ENCODE measurements at places on chromosomes 12 and 14.

- no peak for DNase-seq
Observed at GRCh38 chr12:107344035-107344808, 250.9 kb upstream of the CRY1 start.

- no peak for DNase-seq
Observed at GRCh38 chr12:117774941-117775775, 193.6 kb downstream of the KSR2 start.

DNA sequence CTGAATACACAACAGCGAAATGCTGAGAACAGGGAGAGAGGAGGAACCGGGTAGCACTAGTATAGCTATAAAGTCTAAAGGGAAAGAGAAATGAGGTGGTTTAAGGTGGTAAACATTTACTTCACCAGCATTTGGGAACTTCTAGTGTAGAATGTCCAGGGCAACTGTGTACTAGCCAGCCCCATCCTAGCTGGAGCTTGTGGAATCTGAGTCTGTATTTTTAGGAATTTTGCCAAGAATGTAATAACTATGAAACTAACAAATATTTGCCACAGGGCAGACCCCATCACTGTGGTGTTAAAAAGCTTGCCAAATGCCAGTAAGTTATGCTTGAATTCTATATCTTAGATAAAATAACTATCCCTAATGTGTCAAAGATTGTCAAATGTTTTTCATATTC, 398.9 kb upstream of the MIS18BP1 start:
- DNase-seq, result no peak

- DNase-seq, result peak; percentile 83
Observed at GRCh38 chr12:111775205-111776193, 8.8 kb downstream of the ALDH2 start.

DNA sequence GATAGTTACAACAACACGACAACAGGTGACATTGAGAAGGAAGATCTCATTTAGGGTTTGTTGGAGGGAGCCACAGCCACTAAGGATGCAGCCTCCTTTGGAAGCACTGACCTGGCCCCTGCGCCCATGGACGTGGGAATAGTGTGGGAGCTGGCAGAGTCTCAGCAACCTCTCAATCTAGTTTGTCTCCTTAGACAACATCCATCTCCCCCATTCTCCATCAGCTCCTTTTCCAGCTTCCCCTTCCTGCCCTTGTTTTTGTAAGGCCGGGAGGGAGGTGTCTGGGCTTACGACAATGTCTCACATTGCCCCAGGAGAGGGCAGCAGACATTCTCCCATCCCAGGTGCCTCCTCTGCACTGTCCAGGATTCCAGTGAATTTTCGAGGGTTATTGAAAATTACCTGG, 170.2 kb upstream of the PZP start:
- DNase-seq, result no peak

DNA sequence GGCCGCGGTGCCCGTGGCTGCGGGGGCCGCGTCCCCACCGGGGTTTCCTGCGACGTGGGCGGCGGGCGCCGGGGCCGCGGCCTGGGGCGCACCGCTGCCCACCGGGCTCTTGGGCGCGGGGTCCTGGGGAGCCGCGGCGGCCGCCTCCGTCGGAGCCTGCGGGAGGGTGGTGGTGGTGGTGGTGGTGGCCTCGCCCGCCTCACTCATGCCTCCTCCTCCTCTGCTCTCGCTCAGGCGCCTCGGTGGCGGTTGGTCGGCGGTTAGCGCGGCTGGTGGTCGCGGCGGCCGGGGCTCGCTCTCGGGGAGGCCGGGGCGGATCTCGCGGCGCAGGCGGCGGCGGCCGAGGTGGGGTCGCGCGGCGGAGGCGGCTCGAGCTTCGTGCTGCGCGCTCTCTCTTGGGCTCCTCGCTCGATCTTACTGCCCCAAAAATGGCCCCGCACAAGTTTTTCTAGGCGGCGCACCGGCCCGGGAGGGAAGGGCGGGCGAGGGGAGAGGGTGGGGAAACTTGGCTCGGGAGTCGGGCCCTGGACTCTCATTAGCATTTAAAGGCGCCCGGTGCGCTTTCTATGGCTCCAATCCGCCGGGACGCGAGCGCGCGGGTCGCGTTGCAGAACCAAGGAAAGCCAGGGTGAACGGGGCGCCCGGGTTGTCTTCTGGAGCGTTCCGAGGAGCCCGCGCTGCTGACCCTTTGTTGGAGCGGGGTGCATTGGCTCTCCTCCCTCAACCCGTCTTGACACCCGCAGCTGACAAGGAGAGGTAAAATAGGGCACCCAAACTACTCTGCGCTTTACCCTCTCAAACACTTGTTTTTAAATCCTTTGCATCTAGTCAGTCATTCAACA, at the start of gene YBX3:
YBX3 (minus strand) TSS at position 419 of the 842 bp plus-strand sequence; CDS start at position 207, 212 bp downstream.
- DNase-seq, result peak; percentile 89

- DNase-seq, result no peak
Observed at GRCh38 chr14:95884377-95884776, 7.7 kb downstream of the TUNAR start.

DNA sequence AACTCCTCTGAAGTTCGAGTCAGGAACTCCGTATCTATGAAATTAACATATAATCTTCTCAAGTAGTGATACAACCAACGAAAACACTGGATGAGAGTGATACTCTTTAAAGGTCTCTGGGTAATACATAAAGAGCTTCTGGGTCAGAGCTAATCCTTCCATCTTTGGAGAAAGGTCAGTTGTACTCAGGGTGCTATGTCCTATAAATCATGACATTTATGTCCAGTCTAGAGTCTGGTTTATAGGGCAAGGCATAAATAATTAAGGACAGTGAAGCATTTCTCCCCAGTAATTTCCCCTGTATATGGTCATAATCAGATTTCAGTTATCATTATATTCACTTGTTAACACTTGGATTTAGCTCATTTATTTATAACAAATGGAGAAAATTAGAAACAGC, 90.6 kb downstream of the ACSS3 start:
- no peak for DNase-seq

DNA sequence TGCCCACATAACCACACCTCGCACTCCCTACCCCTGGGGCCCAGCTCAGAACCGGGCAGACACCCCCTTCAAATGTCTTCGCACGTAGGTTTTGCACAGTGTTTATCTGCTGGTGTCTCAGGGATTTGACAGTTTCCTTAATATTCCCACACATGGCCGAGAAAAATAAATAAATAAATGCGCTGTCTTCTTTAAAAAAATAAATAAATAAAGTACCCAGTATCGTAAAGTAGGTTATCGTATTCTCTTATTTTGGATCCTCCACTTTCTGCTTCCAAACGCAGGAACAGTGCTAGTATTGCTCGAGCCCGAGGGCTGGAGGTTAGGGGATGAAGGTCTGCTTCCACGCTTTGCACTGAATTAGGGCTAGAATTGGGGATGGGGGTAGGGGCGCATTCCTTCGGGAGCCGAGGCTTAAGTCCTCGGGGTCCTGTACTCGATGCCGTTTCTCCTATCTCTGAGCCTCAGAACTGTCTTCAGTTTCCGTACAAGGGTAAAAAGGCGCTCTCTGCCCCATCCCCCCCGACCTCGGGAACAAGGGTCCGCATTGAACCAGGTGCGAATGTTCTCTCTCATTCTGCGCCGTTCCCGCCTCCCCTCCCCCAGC, 710 bp upstream of the FOS start:
- no peak for DNase-seq

DNA sequence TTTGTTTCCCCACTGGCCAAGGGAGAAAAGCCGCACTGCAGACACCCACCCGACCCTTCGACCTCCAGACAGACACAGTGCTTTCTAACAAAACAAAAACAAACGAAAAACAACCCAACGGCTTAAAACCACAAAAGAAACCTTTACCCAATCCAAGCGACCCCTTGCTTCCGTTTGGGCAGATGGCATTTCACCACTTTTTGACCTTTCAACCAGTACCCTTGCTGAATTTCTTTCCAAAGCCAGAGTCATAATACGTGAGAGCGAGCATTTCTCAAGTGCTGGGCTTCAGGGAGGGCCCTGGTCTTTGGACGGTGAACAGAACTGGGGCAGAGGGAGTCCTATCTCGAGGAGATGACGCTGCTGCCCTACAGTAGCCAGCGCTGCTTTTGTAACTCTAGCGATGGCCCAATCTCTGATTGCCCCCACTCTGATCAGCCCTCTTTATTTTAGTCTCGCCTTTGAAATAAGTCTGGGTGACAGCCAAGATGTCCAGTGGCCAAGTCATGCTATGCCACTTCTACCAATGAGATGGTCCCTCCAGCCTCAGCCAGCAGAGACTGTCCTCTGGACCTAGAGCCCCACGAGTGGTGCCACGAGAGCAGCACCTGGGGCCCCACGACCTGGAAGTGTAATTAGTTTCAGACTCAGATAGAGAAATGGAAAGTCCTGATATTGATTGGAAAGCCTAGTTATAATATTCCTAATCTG, 21.9 kb upstream of the ADIPOR2 start:
- DNase-seq, result no peak

DNA sequence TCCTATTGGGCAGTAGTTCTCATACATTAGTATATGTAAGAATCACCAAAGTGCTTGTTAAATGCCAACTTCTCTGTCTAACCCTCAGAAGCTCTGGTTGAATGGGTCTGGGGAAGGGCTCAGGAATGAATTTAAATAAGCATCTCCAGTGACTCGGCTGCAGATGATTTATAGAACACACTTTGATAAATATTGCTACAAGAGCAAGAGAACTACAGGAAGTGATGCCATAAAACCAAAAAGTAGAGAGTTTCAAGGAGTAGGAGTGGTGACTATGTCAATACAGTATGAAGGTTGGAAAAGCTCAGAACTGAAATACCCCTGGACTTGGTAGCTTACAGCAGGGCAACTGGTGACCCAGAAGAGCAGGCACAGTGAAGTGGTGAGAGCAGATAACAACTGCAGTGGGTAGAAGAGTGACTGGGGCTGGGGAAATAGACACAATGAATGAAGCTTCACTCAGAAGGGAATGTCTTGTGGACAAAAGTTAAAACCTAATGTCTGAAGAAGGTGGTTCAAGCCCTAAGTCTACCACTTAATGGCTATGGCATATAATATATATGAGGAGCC, 8.0 kb upstream of the PLEKHA5 start:
- DNase-seq, result no peak

- DNase-seq, result no peak
Observed at GRCh38 chr12:89544681-89545184, 18.9 kb upstream of the POC1B start.

GRCh38 chr12:13941258-13942249, 39.8 kb downstream of the GRIN2B start:
- DNase-seq, result no peak

- no peak for DNase-seq
Observed at GRCh38 chr12:117603316-117604113, 242.1 kb upstream of the NOS1 start.

DNA sequence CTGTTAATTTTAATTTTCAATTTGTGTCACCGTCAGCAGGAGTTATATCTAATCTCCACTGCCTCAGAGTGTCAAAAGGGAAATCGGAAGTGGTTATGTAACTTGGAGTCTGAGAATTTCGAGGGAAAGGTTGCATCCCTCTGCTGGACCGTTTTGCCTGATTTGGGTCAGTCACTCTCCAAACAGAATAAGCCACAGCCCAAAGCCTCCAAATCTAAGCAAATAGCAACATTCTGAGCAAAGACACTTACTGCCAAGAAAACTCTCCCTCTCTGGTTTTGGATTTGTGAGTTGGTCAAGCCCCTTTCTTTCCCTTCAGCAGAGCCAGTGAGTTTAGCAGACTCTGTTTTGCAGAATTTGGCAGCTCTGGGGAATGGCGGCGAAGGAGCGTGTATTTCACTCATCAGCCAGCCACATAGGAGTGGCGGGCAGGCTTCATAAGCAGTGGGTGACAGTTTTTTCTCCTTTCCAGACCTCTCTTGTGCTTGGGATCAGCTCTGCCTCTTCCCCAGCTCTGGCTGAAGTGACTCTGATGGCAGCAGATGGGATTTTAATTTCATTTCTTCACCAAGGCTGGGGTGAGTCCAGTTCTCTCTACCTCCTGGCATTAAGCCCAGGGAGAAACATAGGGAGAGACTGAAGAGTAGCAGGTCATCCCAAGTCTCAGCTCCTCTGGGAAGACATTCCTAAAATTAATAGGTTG, 218.7 kb upstream of the NOS1 start:
- DNase-seq, result no peak

DNA sequence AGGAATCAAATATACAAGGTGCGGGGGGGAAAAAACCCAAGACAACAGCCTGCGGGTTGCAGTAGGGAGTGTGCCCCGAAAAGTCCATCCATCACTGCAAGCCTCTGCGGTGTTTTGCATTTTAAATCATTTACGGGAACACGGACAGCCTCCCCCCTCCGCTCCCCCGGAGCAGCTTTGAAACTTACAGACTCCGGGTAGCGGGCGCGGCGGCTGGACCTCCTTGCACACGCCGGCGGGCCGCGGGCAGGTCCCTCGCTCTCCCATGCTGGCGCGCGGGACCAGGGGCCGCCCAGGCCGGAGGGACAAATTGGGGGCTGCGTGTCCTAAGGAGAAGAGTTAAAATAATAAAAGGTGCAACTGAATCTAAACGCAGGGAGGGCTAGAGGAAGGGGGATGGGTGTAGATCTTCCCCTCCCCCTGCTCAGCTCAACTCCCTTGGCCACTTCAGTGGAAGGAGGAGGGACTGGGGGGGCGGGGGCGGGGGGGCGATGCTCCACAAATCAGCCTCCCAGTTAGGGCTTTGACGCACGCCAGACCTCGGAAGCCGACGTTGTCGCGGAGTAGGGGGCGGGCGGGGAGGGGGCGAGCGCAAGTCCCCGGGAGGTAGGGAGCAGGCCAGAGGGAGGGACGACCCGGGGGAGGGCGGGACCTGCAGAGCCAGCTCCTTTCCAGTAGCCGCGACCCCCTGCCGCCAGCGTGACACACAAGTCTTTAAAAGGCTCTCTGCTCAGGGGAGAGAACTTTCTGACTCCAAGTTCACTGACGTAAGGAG, at the start of gene KCNJ8:
KCNJ8 (minus strand) TSS at position 349 of the 775 bp plus-strand sequence. CDS start 1,090 bp downstream, outside the sequence.
- peak; percentile 18 for DNase-seq

DNA sequence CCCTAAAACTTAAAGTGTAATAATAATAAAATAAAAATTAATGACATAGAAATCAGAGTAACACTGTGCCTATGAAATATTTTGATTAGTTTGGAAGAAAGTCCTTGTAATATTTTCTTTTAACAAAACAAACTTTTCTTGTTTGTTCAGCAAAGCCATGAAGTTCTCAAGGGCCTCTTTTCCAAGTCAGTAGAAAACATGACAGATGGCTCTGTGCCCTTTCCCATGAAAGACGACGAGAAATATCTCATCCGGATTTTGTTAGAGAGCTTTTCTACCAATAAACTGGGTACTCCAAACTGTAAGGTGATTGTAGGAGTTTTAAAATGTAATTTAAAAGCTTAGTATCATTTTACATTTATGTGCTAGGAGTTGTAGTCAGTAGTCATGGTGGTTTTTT, 54.5 kb upstream of the ASPG start:
- no peak for DNase-seq

- no peak for DNase-seq
Observed at GRCh38 chr12:132173135-132174014, 29.1 kb downstream of the NOC4L start.

Measured in lower leg skin (tissue), 4 donors.